Renal cortex interstitium (tissue), 15 donors: ENCODE measurements at places on chromosomes 3 and 15.

DNA sequence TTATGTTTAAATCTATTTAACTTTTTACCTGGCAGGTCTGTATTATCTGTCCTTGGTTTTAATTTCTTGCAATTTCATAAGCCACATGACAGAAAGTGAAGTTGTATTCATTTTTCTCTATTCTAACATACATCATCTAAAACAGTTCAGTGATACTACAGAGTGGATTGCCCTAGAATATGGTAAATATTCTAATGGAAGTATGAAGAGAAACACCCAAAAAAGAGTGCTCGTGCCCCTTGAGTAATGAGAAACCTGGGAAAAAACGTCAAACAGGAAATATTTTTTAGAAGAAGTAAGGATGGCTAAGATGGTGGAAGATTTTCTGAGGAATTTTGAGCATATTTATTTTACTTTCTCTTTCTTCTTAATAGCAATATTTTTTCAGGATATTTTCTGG is 261.1 kb upstream of the CBLB start:
- no peak for DNase-seq

GRCh38 chr3:171354706-171355582 is 105.3 kb downstream of the TNIK start:
- DNase-seq = no peak

DNA sequence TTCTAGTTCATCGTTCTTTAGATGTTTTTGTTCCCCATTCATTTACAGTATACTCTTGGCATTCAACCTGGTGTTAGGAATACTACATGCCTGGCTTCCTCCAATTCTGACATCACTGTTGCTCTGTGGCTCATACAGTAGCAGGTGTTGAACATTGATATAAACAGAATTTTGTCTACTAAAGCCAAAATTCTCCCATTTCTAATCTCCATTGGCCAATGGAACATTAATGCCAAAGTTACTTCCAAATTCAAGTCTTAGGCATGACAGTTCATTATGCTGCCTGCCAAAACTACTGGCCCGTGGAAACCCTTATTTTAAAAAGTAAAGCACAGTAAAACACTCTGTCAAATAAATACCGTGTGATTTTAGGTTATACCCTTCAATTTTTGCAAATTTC is 368.0 kb downstream of the NAALADL2 start:
- no peak for DNase-seq

DNA sequence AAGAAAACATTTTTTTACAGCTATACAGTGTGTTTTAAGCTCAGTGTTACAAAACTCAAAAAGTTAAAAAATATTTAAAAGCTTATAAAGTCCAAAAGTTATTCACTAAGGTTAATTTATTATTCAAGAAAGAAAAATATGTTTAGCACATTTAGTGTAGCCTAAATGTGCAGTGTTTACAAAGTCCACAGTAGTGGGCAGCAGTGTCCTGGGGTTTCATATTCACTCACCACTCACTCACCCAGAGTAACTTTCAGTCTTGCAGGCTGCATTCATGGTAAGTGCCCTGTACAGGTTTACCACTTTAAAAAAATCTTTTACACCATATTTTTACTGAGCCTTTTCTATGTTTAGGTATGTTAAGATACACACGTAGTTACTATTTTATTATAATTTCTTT is 300.2 kb upstream of the TRIM42 start:
- DNase-seq = no peak

- DNase-seq = no peak
These were observed 49.4 kb downstream of the GRK7 start for GRCh38 chr3:141812586-141812985.

- DNase-seq = no peak
These were observed 10.1 kb downstream of the CLDND1 start for GRCh38 chr3:98512576-98512975.

DNA sequence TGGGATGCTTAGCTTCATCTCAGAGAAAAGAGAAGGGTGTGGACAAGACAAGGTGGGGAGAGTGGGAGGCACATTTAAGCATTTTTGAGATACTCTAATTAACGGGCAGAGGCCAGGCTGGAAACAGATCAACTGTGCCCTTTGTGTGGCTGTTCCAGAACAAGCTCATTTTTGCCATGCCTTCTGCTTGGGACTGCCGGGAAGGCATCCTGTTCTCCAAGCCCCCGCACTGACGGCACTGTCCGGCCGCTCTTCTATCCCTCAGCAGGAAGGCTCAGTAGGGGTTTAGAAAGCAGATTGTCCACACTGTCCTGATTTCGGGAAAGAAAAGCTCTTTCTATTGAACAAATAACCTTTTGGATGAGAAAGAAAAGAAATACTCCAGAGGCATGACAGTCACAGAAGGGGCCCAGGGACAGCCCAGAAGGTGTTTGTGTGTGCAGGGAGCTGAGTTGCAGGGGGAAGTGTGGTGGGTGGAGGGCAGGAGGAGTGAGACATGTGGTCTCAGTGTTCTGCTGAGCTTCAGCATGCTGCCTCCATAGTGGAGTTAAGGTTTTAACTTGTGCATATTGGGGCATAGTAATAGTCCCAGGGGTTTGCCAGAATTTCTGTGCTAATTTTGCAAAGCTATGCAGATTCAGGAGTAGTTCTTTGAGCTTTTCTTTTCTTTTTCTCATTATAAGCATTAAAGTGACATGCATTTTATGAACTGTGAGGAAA is 27.3 kb downstream of the SV2B start:
- DNase-seq = no peak

DNA sequence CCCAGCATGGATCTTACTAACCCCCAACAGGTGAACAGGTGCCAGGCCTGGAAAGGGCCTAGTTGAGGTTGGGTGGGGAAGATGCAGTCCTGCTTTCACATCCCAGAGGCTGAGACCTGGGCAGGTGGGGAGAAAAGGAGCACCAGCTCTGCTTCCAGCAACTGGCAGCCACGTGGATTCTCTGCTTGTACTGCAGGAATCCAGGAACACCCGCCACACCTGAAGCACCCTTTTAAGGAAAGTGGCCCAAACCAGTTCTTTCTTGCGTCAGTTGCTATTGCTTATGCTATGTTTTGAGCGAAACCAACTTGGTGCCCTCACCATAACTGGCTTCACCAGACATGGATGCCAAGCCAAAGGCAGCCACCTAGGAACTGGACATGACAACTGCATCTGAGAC is 28.1 kb upstream of the NEO1 start:
- DNase-seq = no peak

- DNase-seq = no peak
These were observed 20.8 kb downstream of the CIAO2A start for GRCh38 chr15:64072812-64073211.

GRCh38 chr3:148329481-148330235 is 368.0 kb upstream of the AGTR1 start:
- no peak for DNase-seq

DNA sequence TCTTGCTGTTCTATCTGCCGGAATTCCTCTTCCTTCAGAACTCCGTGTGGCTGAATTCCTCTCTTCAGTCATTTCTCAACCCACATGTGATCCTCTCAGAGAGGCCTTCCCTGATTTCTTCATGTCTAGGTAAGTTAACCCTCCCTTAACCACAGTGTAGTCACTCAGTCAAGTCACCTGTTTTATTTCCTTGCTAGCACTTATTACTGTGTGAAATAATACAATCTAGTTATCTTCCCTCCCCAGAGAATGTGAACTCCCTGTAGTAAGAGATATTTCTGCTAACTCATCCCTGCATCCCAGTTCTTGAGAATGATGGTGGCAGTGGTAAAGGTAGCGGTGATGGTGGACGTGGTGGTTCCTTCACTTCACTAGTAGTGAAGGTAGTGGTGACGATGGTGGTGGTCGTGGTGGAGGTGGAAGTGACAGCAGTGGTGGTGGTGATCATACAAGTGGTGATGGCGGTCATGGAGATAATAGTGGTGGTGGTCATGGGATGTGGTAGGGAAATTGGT is 33.3 kb downstream of the COL6A5 start:
- DNase-seq = no peak

DNA sequence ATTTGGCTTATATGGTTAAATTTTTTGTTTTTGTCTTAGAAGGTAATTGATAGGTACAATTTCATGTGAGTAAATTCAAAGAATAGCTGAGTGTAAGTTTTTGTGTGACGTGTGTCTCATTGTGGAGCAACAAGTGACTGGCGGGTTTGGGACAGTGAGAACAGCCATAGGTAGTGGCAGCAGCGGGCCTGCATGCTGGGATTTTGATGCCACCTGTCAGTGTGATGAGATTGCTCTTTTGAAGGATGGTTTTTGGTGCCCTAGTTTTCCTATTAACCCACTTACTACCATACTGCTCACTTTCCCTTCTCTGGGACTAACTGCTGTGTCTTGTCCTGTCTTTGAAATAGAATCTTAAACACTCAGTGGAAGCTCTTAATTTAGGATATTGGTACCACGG is 522.6 kb downstream of the NAALADL2 start:
- DNase-seq = no peak

DNA sequence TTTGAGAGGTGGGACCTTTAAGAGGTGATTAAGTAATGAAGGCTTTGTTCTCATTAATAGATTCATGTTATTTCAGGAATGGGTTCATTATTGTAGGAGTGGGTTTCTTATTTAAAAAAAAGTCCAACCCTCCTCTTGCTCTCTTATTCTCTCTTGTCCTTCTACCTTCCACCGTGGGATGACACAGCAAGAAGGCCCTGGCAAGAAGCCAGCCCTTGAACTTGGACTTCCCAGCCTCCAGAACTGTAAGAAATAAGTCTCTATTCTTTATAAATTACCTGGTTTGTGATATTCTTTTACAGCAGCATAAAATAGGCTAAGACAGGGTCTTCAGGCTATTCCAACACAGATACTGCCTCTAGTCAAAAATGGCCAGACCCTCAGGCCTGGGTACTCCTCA is 62.2 kb downstream of the MYLK start:
- no peak for DNase-seq

GRCh38 chr3:32143849-32144757 is 37.7 kb downstream of the GPD1L start:
- peak; percentile 76 for DNase-seq

DNA sequence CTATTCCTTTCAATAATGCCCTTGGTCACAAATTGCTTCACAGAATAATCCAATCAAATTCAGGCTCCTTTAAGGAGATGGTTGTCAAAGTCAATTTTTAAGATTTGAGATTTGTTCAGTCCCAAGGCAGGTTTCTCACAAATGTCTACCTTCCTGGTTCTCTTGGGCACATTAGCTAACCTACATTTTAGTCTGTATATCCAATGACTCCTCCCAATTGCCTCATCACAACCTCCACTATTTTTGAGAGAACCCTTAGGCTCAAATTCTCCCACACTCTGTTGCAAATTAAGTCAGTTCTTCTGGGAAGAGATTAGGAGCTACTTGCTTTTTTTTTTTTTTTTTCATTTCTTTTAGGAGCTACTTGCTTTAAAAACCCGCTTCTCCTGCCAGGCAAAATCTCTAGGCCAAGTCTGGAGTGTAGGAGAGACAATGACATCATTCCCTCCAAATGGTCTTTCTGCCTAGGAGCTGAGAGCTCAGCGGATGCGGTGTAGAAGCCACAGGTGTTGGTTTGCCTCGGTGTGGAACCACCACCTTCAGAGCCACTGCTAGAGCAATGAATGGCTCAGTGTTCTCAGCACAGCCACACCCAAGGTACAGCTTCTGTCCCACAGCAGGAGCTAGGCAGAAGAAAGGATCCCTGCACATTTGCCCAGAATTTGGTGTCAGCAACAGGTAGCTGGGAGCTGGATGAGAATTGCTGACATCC is 10.0 kb upstream of the INO80 start:
- DNase-seq = no peak

DNA sequence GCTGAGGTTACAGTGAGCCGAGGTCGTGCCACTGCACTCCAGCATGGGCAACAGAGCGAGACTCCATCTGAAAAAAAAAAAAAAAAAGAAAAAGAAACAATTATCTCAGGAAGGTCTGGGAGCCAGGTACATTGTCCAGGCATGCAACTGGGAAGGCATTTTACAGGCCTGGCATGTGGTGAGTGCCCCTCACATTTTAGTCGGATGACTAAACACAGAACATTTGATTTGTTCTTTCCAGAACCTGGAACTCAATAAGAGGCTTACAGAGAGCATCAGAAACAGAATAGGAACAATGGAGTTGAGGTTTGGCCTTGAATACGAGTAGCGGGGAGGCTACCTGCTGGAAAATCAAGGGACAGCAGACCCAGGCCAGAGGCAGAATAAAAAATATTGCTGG is 33.7 kb upstream of the IGF1R start:
- no peak for DNase-seq

DNA sequence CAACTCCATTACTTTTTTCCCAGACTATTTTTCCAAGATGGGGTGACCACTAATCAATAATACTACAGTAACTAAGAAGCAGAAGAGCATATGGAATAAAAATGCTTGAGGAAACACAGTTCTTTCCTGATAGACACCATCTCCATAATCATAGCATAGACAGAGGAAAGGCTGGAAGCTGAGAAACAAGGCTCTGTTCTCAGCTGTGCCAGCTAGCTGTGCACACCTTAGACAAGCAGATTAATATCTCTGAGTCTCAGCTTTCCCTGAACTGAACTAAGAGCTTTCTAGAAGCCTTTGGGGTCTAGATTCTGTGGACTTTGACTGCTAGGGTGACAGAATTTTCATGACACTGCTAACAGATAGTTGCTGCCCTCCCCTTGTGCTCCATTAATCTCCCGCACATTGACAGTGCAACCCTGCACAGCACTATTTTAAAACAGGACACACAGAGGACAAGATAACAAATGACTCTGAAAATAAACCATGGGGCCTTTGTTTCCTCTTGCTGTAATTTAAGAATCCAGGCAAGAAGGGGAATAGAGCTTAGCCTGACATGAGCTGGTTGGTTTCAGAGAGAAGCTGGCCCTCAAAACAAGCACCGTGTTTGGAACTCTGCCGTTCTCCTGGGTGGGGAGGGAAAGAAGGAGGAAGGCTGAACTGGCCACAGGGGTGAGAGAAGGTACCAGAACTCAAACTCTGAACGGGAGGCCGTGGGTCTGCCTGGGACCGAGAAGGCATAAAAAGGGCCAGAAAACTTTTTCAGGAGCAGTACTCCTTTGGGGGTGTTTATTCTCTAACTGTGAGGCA is 67.4 kb downstream of the ATP13A5 start:
- no peak for DNase-seq

DNA sequence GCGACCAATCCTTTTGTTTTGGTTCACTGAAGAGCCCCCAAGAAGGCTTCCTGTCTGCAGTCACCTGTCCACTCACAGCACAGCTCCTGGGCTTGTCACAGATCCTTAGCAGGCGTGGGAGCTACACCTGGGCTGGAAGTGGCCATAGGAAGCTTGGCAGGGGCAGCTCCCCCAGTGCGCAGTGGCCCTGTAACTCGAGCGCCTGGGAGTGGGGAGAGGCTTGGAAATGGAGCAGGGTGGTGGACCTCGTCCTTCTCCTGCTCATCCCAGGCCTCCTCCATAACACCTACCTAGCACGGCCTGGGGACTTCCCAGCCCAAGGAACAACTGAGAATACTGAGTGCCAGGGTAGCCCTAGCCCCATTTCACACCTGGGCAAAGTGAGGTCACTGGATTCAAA is 19.3 kb upstream of the TGM5 start:
- DNase-seq = no peak

- DNase-seq = no peak
These were observed 16.4 kb upstream of the SLC35G2 start for GRCh38 chr3:136802481-136802996.

GRCh38 chr15:58574631-58575030 is 142.8 kb downstream of the LIPC start:
- DNase-seq = no peak
